ENCODE measurements at places on chromosomes 4 and X. TPM values are rescaled to one million over a fixed set of nuclear protein-coding genes. Genes with fewer than 3 reads are reported as not detected.
A peak's percentile ranks its signal among the peaks of the same experiment; 100 is the strongest.

FGFR3 gene
- total RNA-seq: not detected

GRCh38 chrX:115344885-115345614, 55.5 kb downstream of the LUZP4 start:
- DNase-seq: peak; percentile 91

GRCh38 chrX:120781403-120781802, 94.3 kb downstream of the CT47B1 start:
- DNase-seq: no peak

MAMLD1 gene
- total RNA-seq: 5.2 TPM

DNA sequence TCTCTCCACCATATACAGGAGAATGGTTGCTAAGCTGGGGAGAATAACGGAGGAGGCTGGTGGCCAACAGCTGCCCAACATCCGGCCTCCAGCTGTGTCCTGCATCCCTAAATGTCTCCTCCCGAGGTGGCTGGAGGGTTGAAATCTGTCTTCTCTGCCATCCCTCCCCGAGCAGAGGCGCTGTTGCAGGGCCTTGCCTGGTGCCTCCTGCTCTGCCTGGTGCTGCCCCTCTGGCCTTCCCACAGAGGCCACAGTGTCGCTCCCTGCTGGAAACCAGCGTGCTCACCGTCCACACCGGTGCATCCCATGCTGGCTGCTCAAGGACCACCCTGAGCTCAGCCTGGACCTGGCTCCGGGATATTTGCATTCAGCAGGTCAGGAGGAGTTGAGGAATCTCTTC, 115.2 kb downstream of the ENPP6 start:
- DNase-seq: no peak

GRCh38 chrX:13404364-13404763, 84.5 kb upstream of the ATXN3L start:
- no peak for DNase-seq

GRCh38 chr4:149426461-149426860, 389.2 kb downstream of the IQCM start:
- peak; percentile 3 for DNase-seq

- DNase-seq: no peak
Measured at GRCh38 chr4:53016099-53016820, 154.1 kb downstream of the RASL11B start.

CCDC110 gene
- 3.3 TPM for total RNA-seq

DNA sequence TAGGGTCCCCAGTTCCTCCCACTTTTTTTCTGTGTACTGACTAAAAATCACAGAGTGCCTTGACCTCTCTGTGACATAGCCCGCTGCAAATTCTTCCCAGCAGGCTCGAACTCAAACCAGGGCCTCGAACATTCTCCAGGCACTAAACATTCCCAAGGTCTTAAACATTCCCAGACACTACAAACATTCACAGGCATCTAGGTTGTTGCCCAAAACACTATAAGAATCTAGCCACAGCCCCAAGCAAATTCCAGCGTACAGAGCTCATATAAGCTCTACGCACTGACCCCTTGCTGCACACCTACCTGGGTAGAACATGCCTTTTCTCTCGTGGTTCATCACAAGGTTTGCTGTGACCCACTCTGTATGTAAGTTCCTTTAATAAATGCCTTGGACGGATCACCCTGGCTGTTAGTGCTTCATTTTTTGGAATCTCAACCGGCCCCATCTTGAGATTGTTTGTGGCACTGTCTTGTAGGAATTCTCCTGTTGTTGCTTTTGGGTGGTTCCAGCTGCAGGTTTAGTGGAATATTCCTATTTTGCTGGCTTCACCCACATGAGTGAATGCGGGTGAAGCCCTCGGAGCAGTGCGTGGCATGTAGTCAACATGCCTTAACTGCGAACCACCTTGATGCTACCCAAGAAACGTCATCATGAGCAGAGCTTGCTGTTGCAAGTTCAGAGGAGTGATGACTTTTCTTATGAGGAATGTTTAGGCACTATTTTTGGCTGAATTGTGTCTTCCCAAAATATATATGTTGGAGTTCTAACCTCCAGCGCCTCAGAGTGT, 230.0 kb downstream of the HS3ST1 start:
- DNase-seq: no peak

GRCh38 chr4:128859887-128860677, 50.6 kb downstream of the JADE1 start:
- peak; percentile 37 for DNase-seq

GRCh38 chrX:115561605-115562479, 868 bp downstream of the PLS3 start:
- peak; percentile 44 for DNase-seq

GRCh38 chr4:98516042-98516440, 142.4 kb downstream of the TSPAN5 start:
- peak; percentile 88 for DNase-seq

MAGEA2 gene
- 28.7 TPM for total RNA-seq

Data from RPMI7951 (cell line).